Cardiac atrium fibroblast (primary cell): ENCODE measurements at places on chromosomes 3 and 15. TPM values are rescaled to one million over a fixed set of nuclear protein-coding genes. Genes with fewer than 3 reads are reported as not detected.

The NDN gene
- 83.2 and 109 TPM in 2 replicates for total RNA-seq

The QRICH1 gene
- 50.5 and 71.3 TPM in 2 replicates for total RNA-seq

The DYNLT2B gene
- total RNA-seq: 4.7 TPM in 1 of 2 replicates, not detected in the other

The DOCK3 gene
- under 0.01 and 0.16 TPM in 2 replicates for total RNA-seq

The FSIP1 gene
- total RNA-seq: under 0.01 and 0.97 TPM in 2 replicates

The KNL1 gene
- total RNA-seq: 5.5 and 8.8 TPM in 2 replicates

The ZPLD1 gene
- total RNA-seq: not detected in 2 replicates

The EBLN2 gene
- 0.36 and 2.1 TPM in 2 replicates for total RNA-seq

The CCDC39 gene
- not detected in 2 replicates for total RNA-seq

The GAP43 gene
- total RNA-seq: not detected in 2 replicates

The SPRED1 gene
- total RNA-seq: 24.2 and 35.5 TPM in 2 replicates

The GRM7 gene
- not detected in 2 replicates for total RNA-seq
